Keratinocyte (primary cell): ENCODE measurements at places on chromosomes 7 and 10.

GRCh38 chr10:30816159-30816819 is 186.7 kb upstream of the LYZL2 start:
- DNase-seq, result no peak

DNA sequence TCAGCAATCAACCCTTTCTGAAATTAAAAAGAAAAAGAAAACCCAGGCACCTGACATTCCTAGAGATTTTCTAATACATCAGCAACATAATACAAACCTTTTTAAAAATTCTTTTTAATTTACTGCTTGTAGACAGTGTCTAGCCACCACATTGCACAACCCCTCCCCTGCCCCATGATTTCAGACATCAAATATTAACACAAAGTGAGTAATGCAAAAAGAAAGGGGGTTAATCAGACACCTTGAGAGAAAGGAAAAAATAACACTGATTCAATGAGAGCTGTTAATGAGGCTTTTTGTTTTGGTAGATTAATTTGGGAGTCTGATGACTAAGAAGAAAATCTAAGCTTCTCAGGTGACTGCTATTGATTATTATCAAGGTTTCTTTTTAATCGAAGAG is 55.3 kb downstream of the SLC25A13 start:
- no peak for DNase-seq

- no peak for DNase-seq
Observed at GRCh38 chr7:29468196-29468595, 95.4 kb upstream of the PRR15 start.

- DNase-seq, result no peak
Observed at GRCh38 chr7:149277871-149278270, 15.9 kb downstream of the ZNF783 start.

- DNase-seq, result no peak
Observed at GRCh38 chr7:64878684-64879083, 24.4 kb upstream of the ZNF273 start.
